H7 (cell line): ENCODE measurements at places on chromosomes 12 and 14.
A peak's percentile ranks its signal among the peaks of the same experiment; 100 is the strongest.

DNA sequence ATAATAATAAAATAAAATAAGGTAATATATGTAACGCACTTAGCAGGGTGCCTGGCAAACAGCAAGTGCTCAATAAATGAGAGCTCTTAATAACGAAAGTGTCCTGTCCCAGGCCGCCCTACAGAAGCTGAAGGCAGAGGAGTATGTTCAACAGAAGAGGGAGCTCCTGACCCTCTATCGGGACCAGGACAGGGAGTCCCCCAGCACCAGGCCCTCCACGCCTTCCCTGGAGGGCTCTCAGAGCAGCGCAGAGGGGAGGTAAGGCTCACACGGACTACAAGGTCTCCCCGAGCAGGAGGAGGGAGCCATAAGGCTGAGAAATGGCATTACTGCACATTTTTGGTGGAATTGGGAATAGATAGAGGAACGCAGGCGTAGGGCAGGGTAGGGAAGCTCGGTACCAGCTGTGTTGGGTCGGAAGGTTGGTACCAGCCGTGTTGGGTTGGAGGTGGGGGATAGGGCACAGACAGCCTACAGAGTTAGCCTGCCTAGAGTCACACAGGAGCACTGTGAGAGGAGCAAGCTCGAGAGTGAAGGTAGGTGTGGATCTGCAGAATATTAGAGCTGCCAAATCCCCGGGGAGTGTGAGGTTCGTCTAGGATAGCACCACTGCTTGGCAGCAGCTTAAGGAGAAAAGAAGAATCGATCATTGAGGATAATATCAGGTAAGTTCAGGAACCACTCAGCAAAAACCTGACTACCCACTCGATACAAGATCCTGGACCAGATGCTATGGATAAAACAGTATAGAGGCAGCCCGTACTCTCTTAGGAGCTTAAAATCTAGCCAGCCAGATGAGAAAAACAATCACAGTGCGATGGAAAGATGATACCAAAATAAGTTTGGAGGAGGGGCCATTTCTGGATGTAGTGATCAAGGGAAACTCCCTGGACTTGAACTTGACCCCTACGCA is 15.3 kb downstream of the TNFRSF1A start:
- peak; percentile 94 for DNase-seq

DNA sequence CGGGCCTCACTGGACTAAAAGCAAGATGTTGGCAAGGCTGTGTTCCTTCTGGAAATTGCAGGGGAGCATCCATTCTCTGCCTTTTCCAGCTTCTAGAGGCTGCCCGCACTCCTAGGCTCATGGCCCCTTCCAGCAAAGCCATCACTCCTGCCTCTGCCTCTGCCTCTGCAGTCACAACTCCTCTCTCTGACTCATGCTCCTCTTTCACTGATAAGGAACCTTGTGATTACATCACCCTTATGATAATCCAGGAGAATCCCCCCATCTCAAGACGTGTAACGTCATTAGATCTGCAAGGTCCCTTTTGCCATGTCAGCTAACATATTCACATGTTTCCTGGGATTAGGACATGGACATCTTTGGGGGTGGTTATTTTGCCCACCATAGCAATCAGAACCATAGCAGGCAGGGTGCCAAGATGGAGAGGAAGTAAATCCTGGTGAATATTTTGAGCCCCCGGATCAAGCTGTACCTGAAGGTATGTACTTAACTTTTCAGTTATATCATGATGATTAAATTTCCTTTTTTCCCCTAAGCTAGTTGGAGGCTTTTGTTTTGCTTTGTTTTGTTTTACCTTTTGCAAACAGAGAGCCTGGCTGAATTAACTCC is 123.6 kb downstream of the SCARB1 start:
- no peak for DNase-seq

- DNase-seq: no peak
Measured at GRCh38 chr14:101968186-101968585, 3.8 kb downstream of the DYNC1H1 start.

DNA sequence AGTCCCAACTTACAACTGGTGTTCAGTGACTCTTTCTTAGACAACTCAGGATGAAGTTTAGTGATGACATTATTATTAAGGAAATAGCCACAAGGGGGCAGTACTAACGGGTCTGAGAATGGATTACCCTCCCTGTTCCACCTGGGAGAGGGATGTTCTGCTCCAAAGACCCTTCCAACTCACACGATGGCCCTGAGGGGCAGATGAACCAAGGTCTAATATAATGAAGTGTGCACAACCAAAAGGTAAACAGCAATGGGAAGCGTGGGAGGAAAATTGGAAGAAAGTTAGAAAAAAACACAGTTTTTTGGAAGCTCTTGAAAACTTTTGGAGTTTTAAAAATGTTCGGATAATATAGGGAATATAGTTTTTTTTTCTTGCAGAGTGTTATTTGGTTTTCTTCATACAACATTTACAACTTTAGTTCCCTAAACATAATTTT is 24.0 kb downstream of the FGF6 start:
- DNase-seq: peak; percentile 89

- DNase-seq: no peak
Measured at GRCh38 chr14:105165134-105165704, 3.4 kb downstream of the JAG2 start.

GRCh38 chr12:41795051-41795600 is 349.5 kb downstream of the GXYLT1 start:
- no peak for DNase-seq

GRCh38 chr14:99173086-99173485 is 98.9 kb downstream of the BCL11B start:
- peak; percentile 51 for DNase-seq

GRCh38 chr12:75556311-75556899 is 45.0 kb upstream of the KRR1 start:
- DNase-seq: no peak

DNA sequence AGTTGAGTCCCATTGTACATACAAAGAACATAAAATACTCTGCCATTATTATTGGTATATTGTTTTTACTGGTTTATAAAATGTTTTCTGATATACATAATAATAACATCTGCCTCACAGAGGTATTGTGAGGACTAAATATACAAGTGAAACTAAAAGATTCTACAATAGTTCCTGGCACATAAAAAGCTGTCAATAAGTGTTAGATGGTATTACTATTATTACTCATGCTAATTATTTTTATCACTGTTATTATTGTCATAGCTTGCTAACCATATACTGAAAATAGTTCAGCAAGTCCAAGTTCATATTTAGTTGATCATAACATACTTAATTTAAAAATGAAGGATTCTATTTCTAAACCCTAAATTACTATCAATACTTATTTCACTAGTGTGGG is 34.4 kb downstream of the BTG1 start:
- no peak for DNase-seq

DNA sequence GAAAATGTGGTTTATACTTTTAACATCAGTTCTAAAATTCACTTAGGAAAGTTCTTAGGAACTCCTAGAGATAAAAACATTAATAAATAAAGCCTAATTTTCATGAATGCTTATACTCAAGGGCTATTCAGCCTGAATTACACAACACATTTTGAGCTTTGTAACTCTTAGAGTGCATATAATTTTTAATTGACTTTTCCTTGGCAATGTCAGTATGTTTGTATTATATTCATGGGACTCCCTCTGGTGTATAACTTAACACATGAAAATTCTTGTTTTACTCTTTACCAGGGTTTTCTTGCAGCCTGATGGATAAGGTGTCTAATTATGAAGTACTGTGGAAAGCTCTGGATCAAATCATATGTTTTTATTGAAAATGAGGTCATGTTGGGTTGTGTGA is 150.6 kb upstream of the HMGA2 start:
- DNase-seq: no peak

GRCh38 chr12:4137015-4137414 is 136.5 kb upstream of the CCND2 start:
- no peak for DNase-seq

DNA sequence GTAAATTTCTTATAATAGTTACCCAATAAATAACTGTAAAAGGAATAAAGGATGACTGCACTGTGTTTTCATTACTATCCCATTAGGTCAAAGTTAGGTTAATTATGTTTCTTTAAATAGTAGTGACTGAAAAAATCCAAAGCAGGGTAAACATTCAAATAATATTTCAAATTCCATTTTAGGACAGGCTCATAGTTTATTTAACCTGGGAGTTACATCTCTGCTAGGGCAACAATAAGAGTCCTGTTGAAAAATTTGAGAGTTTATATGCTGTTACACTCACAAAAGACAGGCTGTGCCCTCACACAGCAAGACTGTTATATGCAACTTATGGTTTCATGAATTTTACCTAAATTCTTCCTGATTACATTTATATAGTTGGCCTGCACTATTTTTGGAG is 8.0 kb downstream of the ERP27 start:
- no peak for DNase-seq

- no peak for DNase-seq
Measured at GRCh38 chr12:106110626-106111300, 28.0 kb downstream of the NUAK1 start.

GRCh38 chr12:88172844-88173407 is 30.8 kb downstream of the TMTC3 start:
- DNase-seq: no peak

GRCh38 chr14:99939421-99939820 is 125.8 kb upstream of the EVL start:
- no peak for DNase-seq

DNA sequence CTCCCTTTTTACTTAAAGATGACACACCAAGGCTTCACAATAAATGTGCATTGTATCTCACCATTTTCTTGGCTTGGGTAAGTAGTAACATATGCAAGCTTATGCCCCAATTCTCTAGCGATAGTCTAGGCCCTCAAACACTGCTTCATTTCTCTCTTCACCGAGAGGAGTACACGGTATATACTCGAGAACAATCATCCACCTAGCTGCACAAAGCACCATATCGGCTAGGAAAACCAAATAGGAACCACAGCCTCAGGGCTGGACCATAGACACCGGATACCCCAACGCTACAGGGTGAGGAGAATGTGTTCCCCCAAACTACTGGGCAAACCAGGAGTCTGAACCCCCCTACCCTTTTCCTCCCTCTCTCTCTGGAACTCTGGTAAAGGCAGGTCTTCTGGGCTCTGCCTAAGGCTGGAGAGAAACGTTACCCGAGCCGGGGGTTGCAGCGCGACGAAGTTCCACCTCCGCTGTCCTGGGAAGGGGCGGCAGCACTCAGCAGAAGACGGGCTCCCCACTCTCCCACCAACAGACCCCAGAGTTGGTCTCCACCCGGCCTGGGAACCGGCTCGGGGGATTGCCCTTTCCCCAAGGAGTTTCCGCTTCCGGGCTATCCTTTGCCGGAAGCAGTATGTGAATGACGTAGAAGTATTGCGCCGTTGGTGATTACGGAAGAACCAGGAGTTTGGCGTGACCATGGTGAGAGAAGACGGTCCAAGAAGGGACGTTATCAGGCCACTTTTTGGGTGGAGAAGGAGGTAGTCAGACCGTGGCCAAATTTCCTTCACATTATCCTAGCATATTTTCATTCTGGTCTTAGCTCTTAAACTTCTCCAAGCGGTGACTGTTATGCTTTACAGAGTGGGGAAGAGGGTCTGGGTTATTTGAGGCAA is at the start of the genes AREL1 and FCF1:
AREL1 (minus strand) TSS at position 582 of the 896 bp plus-strand sequence. CDS start 27,465 bp downstream, outside the sequence.
FCF1 (plus strand) TSS at position 646 of the 896 bp plus-strand sequence; CDS start at position 700, 54 bp downstream.
- DNase-seq: peak; percentile 92

GRCh38 chr14:65866886-65867285 is 454.4 kb downstream of the FUT8 start:
- no peak for DNase-seq

DNA sequence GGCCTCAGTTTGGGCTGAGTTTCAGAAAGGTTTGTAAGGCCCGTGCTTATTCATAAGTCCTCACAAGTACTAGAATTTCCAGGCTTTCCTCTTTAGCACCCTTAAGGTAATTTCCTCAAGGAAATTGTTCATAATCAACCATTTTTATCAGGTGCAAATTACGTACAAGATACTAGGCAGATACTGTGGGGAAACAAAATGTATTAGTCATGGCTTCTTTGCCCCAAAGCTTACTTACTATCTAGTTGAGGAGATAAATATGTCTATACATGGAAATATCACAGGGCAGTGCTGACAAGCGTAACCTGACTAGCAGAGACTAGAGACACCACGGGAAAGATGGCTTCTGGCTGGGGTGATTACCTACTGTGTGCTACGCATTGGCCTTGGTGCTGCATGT is 22.5 kb downstream of the MAX start:
- no peak for DNase-seq

GRCh38 chr12:15274561-15274967 is 47.7 kb upstream of the PTPRO start:
- no peak for DNase-seq

DNA sequence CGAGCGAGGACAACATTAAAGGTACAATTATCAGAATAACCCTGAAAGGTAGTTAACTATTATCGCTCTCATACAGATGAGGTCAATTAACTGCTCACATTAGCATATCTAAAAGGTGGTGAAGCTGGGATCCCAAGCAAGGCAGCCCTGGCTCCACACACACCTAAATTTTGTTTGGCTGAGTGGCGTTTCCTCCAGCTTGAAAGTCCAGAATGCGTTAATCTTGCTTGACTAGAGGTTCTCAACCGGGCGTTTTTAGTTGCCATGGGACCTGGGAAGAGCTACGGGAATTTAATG is 531 bp downstream of the DLGAP5 start:
- peak; percentile 11 for DNase-seq

GRCh38 chr14:34027990-34028495 is 77.2 kb upstream of the EGLN3 start:
- DNase-seq: no peak

DNA sequence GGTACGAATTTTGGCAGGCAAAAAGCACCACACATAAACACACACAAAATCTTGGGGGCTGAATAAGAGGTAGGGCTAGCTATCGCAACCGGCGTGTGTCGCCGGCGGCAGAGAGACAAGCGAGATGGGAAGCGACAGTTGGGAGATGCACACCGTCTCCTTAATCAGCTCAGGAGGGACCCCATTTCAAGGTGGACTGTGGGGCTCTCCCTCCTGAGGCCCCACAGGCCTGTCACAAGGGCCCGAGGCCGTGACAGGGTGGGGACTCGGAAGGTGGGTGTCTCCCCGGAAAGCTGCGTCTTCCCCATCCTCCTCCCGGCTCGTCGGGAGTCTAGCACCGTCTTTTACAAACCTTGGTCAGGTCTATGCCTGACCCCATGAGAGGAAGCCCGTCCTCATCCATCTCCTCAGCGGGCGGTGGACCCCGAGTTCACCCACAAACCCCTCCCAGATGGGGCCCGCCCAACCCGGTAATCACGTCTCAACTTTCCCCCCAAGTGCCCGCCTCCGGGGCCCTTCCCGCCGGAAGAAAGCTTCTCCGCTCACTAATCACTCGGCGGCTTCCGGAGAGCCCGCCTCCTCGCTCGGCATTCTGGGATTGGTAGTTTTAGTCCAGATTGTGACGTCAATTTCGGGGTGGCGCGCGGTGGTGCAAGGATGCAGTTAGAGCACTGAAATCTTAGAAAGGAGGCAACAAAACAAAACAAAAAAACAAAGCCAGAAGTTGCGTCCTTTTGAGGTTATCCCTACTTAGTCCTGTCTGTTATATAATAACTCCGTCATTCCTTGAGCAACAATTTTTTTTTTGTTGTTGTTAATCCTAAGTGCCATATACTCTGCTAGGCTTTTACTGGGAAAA is at the start of gene WASHC3:
WASHC3 (minus strand) TSS at position 432 of the 859 bp plus-strand sequence; CDS start at position 403, 29 bp downstream.
- peak; percentile 84 for DNase-seq

GRCh38 chr12:124771462-124772288 is 92.0 kb downstream of the SCARB1 start:
- peak; percentile 96 for DNase-seq

DNA sequence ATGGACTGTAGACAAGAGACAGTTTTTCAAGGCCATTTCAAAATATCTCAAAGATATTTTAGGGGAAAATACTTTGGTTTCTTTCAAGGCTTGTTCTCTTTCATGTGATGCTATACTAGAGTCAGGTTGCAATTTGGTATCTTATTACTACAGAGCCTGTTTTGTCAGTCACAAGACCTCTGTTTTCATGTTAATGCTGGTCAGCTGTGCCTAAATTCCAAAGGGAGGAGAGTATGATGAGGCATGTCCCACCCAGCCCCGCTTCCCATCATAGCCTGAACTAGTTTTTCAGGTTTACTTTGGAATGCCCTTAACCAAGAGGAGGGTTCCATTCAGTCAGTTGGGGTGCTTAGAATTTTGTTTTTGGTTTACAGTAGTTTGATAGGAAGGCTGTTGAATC is 52.6 kb downstream of the GPHB5 start:
- DNase-seq: no peak
